ENCODE measurements at places on chromosomes 7 and 10.

GRCh38 chr10:77456414-77456813, 181.2 kb downstream of the KCNMA1 start:
- DNase-seq = no peak

GRCh38 chr10:31644931-31645633, 283.5 kb downstream of the ARHGAP12 start:
- DNase-seq = no peak

DNA sequence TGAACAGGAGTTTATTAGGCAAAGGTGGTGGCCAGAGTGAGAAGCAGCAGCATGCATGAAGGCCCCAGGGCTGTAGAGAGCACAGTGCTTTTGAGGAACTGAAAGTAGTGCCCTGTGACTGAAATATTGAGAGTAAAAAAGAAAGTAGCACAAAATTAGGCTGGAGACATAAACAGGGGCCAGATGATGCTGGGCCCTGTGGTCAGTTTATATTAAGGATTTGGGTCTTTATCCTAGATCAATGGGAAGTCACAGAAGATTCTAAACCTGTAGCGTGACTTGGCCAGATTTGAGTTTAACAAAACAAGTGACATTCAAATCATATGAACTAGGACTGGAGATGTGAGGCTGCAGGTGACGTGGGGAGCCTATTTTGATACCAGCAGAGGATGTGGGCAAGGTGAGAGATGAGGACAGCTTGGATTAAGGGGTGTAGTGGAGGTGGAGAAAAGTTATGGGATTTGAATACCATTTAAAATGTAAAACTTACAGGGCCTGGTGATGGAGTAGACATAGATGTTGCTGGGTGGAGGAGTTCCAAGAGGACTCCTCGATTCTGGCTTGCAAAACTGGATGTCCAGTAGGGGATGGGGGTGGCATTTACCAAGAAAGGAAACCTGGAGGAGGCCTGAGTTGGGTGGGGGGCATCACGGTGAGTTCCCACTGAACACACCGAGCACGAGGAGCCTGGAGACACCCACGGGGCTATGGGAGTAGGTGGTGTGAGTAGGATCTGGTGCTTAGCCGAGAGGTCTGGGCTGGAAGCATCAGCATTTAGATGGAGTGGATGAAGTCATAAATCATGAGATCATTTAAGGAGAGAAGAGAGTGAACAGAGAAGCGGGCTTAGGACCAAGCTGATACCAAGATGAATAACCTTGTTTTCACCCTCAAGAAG, 52.8 kb downstream of the HHEX start:
- DNase-seq = no peak

- DNase-seq = no peak
These were observed 310.4 kb upstream of the NFE2L3 start for GRCh38 chr7:25841575-25841974.

GRCh38 chr10:93752761-93753160, 5.0 kb upstream of the LGI1 start:
- DNase-seq = no peak

- DNase-seq = no peak
These were observed 99.8 kb downstream of the TCF7L2 start for GRCh38 chr10:113049881-113050280.

- DNase-seq = no peak
These were observed 290.3 kb upstream of the VWC2 start for GRCh38 chr7:49483142-49483541.

GRCh38 chr10:14250496-14251076, 80.1 kb downstream of the FRMD4A start:
- no peak for DNase-seq

DNA sequence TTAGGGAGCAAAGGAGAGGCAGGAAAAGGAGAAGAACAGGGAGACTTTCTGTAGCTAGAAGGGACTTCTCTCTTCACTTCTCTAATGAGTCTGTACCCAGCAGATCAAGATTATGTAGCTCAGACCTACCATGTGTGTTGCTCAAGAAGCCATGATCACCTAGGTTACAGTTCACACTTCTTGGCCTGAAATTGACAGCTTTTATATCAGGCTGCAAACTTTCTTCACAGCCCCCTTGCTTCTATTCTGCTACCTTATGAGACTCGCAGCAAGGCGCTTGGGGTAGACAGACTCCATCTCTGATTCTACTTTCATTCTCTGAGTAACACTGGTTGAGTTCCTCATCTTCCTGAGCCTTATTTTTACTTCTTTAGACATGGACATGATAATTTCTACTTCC, 19.6 kb upstream of the GIMAP2 start:
- no peak for DNase-seq

GRCh38 chr7:49295146-49295545, 370.8 kb downstream of the CDC14C start:
- no peak for DNase-seq

GRCh38 chr7:64885520-64886240, 17.4 kb upstream of the ZNF273 start:
- no peak for DNase-seq

DNA sequence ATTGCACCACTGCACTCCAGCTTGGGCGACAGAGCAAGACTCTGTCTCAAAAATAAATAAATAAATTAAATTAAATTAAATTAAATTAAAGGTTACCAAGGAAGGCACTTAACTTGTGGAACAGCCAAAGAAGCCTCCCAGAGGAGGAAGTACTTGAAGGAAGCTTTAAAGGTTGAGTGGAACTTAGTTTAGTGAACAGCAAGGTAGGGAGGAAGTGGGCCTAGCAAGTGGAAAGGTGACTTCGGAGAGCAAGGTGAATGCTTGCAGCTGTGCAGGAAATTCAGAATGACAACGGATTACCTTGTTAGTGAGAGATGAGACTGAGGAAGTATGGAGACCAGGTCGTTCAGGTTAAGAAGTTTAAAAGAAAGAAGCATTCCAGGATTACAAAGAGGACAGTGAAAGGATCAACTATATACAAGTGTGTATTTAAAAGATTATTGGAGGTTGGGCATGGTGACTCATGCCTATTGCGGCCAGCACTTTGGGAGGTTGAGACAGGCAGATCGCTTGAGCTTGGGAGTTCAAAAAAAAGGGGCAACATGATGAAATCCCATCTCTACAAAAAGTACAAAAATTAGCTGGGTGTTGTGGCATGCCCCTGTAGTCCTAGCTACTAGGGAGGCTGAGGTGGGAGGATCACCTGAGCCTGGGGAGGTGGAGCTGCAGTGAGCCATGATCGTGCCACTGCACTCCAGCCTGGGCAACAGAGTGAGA, 12.8 kb upstream of the RPEL1 start:
- no peak for DNase-seq

GRCh38 chr7:76395965-76396726, 13.4 kb downstream of the SSC4D start:
- no peak for DNase-seq

DNA sequence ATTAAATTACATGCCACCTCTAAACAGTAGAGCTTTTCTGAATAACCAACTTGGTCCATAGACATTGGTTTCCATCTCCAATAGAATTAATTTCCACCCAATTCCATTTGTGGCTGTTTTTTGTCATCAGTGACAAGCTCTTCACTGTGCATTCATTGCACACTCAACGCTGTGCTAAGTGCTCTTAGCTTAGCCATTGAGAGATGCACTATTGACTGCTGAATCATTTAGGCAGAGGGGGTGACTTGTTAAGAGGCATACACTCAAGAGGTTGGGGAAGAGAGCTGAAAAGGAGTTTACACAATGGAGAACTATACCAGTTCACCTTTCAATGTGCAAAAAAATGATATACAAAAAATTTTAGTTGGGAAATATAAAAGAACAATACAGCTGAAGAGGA, 31.9 kb upstream of the CBLL1 start:
- no peak for DNase-seq

DNA sequence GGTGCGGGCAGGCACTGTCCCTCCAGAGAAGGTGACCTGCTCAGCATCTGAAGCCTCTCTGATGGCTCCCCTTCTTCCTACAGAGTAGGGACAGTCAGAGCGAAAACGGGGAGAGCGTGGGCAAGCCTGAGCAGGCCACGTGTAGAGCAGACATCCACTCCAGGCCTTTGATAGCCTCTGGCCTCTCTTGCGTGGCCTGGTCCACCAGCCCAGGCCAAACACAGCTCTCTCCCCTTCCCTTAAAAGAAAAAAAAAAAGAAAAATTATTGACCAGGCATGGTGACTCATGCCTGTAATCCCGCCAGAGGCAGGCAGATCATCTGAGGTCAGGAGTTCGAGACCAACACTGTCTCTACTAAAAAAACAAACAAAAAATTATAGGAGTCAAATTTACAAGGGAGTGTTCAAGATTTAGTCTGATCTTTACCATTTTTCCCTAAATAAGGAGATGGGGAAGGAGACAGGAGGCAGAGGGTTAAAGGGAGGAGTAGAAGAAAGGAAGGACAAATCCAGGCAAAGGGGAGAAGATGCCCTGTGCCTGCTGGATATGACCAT, 84.8 kb downstream of the PLXNA4 start:
- DNase-seq = no peak

- no peak for DNase-seq
These were observed 1121.4 kb downstream of the XPNPEP1 start for GRCh38 chr10:108801775-108802517.

DNA sequence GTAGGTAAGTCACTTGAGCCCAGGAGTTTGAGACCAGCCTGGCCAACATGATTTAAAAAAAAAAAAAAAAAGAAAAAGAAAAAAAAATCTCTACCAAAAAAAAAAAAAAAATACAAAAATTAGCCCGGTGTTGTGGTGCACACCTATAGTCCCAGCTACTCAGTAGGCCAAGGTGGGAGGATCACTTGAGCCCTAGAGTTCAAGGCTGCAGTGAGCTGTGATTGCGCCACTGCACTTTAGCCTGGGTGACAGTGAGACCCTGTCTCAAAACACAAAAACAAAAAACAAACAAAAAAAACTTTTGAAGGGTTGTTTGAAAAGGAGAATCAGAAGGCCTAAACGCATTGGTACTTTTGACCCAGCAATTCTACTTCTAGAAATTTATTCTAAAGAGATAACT, 13.7 kb downstream of the TLL2 start:
- no peak for DNase-seq

DNA sequence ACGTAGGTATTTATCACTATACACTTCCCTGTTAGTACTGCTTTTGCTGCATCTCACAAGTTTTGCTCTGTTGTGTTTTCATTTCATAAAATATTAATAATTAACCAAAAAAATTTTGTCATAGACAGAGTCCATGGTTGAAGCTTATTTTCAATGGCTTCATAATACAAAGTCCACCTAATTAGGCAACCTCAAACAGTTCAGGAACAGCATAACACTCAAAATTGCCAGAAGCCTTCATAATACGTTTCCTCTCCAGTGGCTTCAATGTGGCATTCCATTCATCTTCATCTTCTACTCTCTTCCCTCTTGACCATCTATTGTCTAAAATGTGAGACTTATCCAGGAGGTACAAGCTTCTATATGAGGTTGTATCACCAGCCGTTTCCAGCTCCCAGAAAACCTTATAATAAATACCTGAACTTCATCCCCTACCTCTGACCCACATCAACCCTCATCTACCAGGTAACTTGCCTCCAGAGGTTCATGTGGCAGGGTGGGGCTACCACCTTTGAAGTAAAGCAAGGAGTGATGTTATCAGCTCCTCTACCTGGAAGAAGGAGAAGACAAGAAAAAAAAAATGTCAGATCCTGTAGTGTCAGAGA, 337.3 kb downstream of the MALRD1 start:
- no peak for DNase-seq

GRCh38 chr7:84394219-84394618, 199.6 kb upstream of the SEMA3A start:
- no peak for DNase-seq

- no peak for DNase-seq
These were observed 11.6 kb downstream of the SLC26A4 start for GRCh38 chr7:107672183-107672582.

DNA sequence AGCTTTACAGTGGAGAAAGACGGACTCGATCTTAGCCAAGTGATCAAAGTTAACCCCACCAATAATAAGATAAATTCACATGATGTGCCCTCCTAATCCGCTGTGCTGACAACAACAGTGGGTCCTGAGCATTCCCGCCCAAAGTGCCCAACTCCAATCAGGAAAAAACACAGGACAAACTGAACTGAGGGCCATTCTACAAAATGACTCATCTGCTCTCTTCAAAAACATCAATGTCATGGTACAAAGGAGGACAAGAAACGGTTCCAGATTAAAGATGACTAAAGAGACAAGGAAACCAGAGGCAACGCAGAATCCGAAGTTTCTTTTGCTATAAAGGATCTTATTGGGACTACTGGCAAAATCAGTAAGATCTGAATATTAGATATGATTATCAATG, 79.4 kb downstream of the CTBP2 start:
- DNase-seq = no peak

DNA sequence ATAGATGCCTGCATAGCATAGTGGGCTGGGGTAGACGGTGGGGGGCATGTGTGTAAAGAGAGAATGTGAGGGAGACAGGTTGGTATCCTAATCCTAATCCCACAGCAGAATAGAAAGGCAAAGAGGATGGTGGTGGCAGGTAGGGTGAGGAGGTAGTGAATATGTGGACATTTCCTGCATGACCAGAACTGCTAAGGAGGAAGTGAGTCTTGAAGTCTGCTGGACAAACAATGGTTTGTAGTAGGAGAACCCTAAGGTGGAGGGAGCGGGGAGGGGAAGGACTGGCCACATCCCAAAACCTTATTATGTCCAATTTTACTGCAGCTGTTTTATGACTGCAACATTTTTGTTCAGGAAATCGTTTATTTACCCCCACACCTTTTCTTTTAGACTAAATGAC, 279.7 kb downstream of the AUTS2 start:
- DNase-seq = no peak

DNA sequence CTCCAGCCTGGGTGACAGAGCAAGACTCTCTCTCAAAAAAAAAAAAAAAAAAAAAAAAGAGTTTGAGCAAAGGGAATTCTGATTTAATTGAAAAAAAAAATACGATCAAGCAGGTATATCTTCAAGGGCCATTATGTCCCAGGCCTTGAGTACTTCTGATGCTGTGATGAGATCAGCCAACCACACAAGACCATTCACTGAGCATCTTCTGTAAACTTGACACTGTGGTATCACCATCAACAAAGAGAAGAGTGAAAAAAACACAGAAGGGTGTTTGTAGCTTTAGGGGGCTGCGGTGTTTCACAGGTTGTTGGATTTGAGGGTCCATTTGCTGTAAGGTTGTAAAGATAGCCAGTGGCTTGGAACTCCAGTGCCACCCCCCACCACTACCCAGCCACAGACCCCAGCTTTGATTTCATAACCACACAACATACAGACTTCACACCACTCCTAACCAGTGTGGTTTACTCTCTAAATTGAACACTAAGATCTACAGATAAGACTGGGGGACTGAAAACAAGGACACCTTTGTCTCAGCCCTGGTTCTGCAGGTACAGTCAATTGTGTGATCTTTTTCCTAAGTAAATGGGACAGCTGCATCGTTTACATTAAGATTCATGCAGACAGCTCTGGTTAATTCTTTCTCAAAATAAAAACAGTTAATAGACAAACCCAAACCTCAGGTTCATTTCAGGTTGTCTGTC, 66.4 kb downstream of the CDC123 start:
- no peak for DNase-seq

GRCh38 chr10:87896216-87896615, 32.8 kb downstream of the PTEN start:
- no peak for DNase-seq

GRCh38 chr10:25758041-25758457, 176.0 kb upstream of the MYO3A start:
- no peak for DNase-seq
